Activated naive CD8-positive, alpha-beta T cell treated with anti-CD3 and anti-CD28 coated beads, Interleukin-2, amount 10 ng/mL, durations not matched to agents 7 days and 5 days (primary cell): ENCODE measurements at places on chromosomes 6 and 20. TPM values are rescaled to one million over a fixed set of nuclear protein-coding genes. Genes with fewer than 3 reads are reported as not detected.

The AHI1 gene
- total RNA-seq = 19.9 TPM

The GCNT2 gene
- total RNA-seq = 8.9 TPM

The TBX18 gene
- total RNA-seq = not detected

The ZBTB46 gene
- total RNA-seq = 0.25 TPM

The HFE gene
- 5.0 TPM for total RNA-seq

DNA sequence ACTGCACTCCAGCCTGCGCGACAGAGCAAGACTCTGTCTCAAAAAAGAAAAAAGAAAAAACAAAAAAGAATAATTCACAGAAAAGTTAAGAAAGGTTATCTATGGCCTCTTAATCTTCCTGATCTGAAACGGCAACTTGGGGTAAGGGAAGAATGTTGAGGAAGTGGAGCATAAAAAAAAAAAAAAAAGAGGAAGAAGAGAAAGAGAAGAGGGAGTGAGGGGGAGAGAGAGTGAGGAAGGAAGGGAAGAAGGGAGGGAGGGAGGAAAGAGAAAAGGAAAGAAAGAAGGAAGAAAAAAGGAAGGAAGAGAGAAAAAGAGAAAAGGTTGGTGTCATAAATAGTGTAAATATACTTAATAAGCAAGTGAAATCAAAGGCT is 68.9 kb upstream of the NCOA3 start:
- no peak for DNase-seq

GRCh38 chr6:25961619-25962148 is 918 bp upstream of the TRIM38 start:
- DNase-seq = no peak

DNA sequence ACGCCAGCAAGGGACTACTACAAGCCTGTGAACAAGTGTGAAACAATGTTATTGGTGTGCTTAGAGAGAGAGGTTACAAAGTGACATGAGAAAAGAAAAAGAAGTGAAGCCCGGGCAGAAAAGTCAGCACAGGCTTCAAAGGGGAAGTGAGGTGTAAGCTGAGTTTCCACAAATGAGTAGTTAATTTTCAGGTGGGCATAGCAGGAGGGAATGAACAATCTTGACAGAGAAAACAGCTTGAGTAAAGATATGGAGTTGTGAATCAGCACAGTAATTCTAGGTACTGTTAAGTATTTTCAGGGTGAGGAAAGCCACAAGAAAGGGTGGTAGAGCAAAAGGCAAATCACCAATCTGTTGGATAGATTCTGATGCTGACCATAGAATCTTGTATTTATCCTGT is 4.3 kb downstream of the KCNQ5 start:
- no peak for DNase-seq

GRCh38 chr20:40081653-40082052 is 607.4 kb downstream of the MAFB start:
- DNase-seq = no peak

GRCh38 chr6:127811900-127812570 is 88.8 kb downstream of the THEMIS start:
- DNase-seq = no peak

GRCh38 chr6:9233226-9233625 is 797.9 kb upstream of the SLC35B3 start:
- DNase-seq = no peak

DNA sequence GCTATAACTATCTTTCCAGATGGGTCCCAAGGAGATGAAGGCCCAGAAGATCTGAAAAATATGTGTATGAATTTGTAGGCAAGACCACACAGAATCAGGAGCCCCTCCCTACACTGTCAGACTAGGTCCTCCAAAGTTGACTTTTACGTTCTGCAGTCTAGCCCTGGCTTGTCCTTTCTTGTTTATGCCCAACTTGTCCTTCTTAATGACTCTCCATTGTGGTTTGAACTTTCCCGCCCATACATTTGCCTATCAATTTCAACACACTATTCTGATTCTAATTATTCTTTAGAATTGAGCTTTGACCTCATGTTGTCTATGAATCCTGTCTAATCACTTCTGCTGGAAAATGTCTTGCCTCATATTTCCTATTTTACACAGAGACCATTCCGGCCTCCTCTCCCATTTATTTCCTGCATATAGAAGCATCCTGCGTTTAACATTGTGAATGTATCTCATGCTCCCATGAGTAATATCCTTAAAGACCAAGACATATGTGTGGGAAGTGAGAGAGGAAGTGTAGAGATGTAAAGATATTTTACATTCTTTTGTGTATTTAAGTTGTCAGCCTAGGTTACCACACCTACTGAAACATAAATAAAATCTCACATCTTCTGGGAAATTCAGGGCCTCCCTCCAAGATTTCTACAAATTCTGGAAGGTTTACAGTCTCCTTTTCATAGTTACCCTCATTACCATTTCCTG is 348.3 kb downstream of the BCKDHB start:
- no peak for DNase-seq

DNA sequence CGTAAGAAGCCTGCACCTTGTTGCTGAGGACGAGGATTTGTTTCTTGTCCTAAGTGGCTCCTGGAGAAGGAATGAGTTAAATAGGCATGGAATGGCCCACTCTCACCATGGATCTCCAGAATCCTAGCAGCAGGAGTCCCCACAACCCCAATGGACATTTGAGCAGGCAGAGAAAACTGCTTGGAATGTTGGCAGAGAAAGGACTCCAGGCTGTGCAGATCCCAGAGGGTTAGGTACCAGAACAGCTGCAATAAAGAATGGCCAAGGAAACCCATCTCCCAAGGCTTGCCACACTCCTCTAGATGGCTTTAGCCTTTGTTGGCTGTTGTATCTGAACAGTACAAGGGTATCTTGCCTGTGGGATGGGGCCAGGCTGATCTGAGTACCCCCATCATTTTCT is 1415.7 kb upstream of the ADGRB3 start:
- DNase-seq = no peak

DNA sequence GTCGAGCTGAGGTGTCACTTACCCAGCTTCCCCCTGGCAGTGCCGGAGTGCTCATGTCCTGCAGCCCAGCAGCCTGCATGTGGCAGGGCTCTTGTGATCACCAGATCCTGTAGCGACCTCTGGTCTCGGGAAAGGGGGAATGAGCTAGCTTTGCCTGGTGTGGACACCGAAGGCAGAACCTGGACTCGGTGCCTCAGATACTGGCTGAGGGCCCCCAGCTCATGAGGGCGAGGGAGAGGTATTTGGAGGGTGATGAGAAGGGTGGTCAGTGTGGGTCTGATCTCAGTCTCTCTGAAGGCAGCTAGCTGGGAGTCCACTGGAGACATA is 26.3 kb downstream of the SUN5 start:
- no peak for DNase-seq

GRCh38 chr6:34648806-34649205 is 47.8 kb downstream of the ILRUN start:
- no peak for DNase-seq

DNA sequence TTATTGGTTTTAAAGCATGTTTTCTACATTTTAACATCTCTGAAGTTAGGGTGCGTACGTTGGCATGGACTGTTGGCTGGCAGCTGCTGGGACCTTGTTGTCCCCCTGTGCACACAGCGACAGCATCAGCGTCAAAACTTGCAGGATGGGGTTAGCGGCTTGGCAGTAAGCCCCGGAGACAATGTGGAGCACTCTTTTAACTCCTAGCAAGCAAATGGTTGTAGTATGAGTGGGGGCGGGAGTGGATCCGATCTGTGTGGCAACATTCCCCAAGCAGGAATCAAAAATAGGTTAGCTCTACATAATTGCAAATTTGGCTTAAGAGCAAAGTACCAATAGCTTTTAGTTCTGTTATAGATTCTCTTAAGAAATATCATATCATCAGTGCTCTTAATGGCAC is 70.1 kb downstream of the NRN1 start:
- DNase-seq = no peak

DNA sequence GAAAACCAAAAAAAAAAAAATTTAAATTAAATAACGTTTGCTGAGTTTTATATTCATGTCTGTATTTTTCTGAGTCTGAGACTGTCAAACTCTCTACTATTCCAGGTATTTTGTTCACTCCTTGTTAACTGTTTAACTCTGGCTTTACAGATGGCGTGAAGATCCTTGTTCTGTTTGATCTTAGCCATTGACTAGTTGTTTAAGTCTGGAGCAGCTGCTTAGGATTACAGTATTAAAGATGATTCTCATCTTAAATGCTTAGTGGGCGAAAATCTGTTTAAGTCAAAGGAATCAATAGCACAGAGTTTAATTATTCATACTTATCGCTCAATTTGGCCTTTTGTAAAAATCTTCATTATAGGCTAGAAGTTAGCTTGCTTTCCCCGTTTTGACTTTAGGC is 2.4 kb downstream of the PHACTR2 start:
- DNase-seq = no peak

- no peak for DNase-seq
Observed at GRCh38 chr6:150717419-150717818, 117.7 kb downstream of the PLEKHG1 start.

DNA sequence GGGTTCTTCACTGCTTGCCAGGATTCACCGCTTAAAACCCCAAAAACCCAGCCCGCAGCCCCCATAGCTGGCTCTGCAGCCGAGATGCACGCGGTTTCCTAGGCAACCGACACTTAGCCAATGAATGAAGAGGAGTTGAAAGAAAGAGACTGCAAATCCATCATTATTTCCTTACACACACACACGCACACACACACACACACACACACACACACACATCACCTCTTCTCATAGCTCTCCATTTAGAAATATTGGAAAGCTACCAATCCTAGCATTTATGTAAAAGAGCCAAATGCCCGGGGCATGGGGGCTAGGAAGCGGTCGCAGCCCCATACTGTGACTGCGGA is 3.4 kb upstream of the TUBB2B start:
- DNase-seq = no peak

DNA sequence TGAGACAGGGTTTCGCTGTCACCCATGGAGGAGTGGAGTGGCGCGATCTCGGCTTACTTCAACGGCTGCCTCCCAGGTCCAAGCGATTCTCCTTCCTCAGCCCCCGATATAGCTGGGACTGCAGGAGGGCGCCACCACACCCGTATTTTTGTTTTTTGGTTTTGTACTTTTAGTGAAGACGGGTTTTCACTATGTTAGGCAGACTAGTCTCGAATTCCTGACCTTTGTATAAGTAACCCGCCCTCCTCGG is 115.4 kb upstream of the BTN3A2 start:
- no peak for DNase-seq

GRCh38 chr6:135137826-135138225 is 43.3 kb upstream of the MYB start:
- no peak for DNase-seq

GRCh38 chr6:33740204-33740608 is 6.5 kb downstream of the IP6K3 start:
- DNase-seq = no peak
